ENCODE measurements at places on chromosomes 1 and 21.
A peak's percentile ranks its signal among the peaks of the same experiment; 100 is the strongest.

GRCh38 chr1:119133987-119134386 is 6.5 kb downstream of the WARS2 start:
- DNase-seq = no peak

- no peak for DNase-seq
These were observed 1166.7 kb upstream of the B3GALT2 start for GRCh38 chr1:194353121-194353520.

- no peak for DNase-seq
These were observed 18.9 kb upstream of the OR10J5 start for GRCh38 chr1:159554696-159555095.

- DNase-seq = peak; percentile 71
These were observed 55.2 kb downstream of the SLC9A1 start for GRCh38 chr1:27099587-27100334.

GRCh38 chr1:192936313-192937018 is 122.7 kb downstream of the UCHL5 start:
- DNase-seq = no peak

DNA sequence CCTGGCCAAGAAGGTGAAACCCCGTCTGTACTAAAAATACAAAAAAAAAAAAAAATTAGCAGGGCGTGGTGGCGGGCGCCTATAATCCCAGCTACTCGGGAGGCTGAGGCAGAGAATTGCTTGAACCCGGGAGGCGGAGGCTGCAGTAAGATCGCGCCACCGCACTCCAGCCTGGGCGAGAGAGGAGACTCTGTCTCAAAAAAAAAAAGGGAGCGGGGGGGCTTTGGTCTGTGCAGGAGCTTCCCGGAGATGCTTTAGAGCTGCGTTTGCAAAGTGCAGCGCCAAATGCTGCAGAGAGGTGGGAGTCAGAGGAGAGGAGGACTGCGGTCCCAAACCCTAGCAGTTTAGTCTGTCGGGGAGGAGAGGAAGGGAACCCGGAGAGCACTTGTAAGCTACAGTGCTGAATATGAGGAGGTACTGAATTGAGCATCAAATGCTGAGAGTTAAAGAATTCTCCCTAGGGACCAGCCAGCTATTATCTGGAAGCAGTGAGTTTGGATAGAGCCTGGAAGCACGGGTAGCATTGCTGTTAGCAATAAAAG is 569 bp downstream of the FALEC start:
- no peak for DNase-seq

- no peak for DNase-seq
These were observed 127.2 kb downstream of the EVI5 start for GRCh38 chr1:92657701-92658100.

DNA sequence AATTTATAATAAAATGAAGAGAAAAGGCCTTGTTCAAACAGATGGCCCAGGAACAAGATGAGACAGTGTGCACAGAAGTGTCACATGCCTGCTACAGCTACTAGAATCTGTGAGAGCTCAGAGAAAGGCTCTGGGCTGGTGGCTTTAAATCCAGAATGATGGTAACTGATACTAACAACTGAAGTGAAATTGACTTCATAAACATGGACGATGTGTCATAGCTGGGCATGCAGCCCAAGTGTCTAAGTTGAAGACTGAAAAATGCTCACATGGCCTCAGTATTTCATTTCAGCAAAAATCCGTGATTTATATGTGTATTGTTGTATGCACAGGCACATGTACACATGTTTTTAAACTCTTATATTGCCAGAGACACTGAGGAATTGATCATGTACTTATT is 208.3 kb upstream of the RUNX1 start:
- peak; percentile 93 for DNase-seq

DNA sequence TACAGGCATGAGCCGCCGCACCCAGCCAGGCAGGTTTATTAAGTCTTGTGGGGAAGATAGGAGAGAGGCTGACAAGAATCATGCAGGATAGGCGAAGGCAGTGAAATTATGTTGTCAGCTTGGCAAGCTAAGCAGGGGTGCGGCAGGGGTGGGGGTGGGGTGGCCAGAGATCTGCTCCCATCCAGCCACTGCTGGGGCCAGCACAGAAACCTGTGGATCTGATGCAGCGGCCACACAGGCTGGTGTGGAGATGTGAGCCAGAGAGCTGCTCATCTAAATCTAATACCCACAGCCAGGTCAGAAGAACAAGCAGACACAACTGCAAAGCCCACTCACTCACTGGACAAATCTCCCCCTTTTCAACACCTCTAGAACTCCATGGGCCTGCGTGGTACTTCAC is 68.7 kb downstream of the KCTD3 start:
- DNase-seq = no peak

DNA sequence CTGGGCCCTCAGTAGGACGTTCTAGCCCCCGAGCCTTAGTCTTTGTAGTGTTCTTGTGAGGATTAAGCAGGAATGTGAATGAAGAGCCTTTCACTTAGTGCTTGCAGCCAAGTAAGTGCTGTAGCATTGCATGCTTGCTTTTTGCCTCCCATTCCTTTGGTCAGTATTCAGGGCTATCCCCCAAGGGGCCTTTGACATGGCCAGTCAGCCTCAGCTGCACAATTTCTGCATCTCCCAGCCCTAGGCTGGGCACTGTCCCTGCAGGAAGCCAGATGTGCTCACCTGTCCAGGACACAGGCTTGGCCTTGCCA is 30.5 kb downstream of the SOX13 start:
- DNase-seq = peak; percentile 27

- no peak for DNase-seq
These were observed 77.1 kb upstream of the COG2 start for GRCh38 chr1:230565141-230565540.

GRCh38 chr1:20150969-20151368 is 11.8 kb downstream of the PLA2G2F start:
- no peak for DNase-seq

DNA sequence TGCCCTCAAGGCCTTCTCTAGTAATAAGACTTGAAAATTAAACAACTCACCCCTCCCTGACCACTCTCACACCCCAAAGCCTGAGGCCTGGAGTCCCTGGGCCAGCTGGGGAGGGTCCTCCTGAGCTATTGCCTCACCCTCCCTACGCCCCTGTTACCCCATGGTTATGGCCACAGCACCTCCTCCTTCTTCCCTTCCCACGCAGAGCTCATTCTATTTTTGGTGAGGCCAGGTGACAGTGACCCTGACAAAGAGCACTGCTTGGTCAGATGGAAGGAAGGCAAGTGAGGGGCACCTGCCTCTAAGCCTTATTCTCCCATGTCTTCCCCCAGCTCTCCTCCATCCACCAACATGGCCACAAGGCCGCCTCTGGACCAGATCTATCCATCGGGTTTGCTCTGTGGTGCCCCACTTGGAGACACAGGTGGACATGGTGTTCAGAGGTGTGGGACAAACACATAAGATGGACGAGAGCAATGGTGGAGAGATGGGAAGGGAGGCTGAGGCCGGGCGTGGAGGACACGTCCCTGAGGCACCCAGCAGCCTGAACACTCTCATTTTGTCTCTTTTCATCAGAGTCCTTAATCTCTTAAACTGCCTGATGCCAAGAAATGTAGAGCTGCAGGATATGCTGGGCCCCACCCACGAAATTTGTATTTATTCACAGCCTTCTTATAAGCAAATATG is 42.6 kb downstream of the FCRL5 start:
- no peak for DNase-seq

- DNase-seq = no peak
These were observed 48.1 kb upstream of the ENAH start for GRCh38 chr1:225700889-225701465.

DNA sequence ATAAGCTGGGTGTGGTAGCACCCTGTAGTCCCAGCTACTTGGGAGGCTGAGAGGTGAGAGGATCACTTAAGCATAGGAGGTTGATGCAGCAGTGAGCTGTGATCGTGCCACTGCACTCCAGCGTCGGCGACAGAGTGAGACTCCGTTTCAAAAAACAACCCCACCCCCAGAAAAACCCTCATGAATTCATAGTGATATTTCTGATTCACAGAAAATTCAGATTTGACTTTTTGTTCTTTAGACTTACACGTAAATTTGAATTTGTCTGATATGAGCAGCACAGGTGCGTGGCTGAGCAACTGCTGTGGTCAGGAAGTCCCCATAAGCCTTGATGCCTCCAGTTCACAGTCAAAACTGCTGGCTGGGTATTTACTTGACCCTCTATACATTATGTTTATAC is 10.0 kb upstream of the MORC3 start:
- DNase-seq = no peak

- no peak for DNase-seq
These were observed 37.2 kb downstream of the RIMS3 start for GRCh38 chr1:40627987-40628902.

DNA sequence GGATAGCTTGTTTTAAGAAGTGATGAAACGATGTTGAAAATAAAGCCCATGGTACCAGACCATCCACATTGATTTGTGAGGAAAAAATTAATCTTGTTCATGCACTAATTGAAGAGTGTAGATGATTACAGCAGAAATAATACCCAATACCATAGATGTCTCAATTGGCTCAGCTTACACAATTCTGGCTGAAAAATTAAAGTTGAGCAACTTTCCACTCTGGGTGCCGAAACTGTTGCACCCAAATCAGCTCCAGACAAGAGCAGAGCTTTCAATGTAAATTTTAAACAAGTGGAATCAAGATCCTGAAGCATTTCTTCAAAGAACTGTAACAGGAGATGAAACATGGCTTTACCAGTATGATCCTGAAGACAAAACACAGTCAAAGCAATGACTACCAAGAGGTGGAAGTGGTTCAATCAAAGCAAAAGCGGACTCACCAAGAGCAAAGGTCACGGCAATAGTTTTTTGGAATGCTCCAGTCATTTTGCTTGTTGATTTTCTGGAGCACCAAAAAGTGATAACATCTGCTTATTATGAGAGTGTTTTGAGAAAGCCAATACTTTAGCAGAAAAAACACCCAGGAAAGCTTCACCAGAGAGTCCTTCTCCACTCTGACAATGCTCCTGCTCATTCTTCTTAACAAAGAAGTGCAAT is 16.1 kb upstream of the KCNA3 start:
- DNase-seq = no peak

GRCh38 chr1:38559446-38560165 is 300.0 kb downstream of the RRAGC start:
- DNase-seq = no peak

DNA sequence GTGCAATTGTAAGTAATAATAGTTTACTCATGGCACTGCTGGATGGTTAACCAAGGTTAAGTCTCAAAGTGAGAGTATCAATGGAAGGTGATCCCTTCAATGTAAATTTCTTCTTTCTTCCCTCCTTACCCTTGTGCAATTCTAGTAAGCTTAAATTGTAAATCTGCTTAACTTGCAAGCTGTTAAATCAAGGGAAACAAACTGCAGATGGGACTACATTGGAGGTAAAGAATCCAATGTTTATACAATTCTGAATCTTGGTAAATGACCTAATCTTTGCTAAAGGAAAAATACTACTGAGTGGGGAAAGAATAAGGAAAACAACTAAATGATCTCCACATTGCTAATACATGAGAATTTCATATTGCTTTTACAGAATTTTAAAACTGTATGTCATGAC is 6.7 kb upstream of the CD55 start:
- DNase-seq = no peak

- DNase-seq = no peak
These were observed 44.1 kb downstream of the PGBD5 start for GRCh38 chr1:230382001-230382491.

DNA sequence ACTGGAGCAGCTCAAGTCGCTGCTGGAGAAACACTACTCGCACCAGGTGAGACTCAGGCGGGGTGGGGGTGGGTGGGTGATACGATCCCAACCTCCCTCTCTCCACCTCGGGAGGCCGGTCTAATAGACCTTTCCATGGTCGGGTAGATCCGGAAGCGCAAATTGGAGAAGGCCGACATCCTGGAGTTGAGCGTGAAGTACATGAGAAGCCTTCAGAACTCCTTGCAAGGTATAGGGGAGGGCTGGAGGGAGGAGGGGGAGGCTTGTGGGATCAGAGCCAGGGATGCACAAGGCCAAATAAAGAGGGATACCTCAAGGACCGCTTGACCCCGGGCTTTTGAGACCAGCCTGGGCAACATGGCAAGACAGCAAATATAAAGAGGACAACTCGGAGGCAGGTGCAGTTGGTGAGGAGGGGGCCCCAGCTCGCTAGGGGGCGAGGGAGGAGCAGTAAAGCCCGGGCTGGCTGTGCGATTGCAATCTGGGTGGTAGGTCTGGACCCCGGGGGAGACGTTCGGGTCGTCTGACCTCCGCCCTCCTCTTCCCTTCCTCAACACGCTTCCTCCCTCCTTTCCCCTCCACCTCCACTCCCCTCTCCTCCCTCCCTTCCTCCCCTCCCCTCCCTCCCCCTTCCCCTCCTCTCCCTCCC is 546 bp downstream of the HES3 start:
- DNase-seq = no peak

DNA sequence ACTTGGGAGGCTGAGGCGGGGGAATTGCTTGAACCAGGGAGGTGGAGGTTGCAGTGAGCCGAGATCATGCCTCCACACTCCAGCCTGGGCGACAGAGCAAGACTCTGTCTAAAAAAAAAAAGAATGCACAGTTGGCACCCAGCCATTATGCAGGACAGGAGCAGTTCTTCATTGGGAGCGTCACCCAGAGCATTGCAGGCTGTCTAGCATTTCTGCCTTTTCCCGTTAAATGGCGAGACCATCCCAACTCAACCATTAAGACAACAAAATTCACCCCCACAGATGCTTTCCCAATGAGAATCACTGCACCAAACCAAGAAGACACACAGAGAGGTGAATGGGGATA is 105.8 kb downstream of the EDEM3 start:
- no peak for DNase-seq

Measured in fibroblast of the conjunctiva (primary cell).